Mucosa of gallbladder (tissue), 1 donor: ENCODE measurements at places on chromosomes 1 and 21. TPM values are rescaled to one million over a fixed set of nuclear protein-coding genes. Genes with fewer than 3 reads are reported as not detected.

GRCh38 chr1:200040481-200041138, 13.1 kb downstream of the NR5A2 start:
- DNase-seq: no peak

DNA sequence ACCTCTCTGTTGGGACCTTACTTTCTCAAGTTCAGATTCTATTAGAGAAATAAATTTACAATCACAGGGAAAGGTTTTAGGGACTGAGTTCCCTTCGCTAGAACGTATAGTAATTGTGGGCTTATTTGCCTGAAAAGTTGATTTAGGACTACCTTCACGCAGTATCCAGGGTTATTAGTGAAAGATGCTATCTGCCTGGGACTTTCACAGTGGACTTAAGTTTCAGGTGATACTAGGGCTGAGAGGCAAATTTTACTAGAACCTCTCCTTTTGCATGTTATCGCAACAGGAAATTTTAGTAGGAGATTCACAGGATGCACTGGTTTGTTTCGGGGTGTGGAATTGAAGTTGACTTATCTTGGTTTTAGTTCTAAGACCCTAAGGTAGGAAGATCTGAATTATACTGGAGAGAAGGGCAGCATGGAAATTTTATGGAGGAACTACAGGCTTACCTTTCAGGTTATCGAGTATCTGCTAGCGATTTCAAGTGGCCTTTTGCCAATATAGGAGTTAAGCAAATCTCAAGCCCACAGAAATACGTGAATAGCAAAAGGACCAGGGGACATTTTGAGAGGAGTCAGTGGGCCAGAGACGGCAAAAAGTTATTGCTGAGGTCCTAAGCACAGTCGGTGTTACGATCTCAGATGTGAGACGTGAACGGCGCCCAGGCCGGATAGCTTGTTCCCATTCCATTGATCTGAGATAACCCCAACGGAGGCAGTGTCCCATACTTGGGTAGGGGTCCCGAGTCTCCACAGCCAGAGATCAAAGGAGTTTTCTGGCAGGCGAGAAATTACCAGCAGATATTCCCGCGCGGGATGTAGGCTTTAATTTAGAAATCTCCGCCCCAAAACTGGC, 723 bp upstream of the GNAI3 start:
- no peak for DNase-seq

DNA sequence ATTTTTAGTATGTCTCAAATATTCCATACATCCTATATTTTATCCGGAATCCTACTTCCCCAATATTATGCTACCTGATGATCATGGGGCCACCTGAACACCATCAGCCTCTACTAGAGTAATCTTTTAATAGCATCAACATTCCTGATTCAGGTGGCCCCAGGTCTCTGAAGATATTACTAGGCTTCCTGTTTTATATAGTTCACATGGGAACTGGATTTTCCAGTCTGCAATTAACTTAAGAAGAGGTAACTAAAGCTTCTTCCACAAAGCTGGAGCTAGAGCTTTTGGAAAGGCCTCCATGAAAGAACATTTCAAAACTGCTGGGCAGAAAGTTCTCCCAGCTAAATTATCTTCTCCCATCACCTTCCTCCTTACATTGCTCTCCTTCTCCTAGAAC, 72.3 kb upstream of the ADAM30 start:
- no peak for DNase-seq

- DNase-seq: no peak
Measured at GRCh38 chr1:48030696-48031365, 33.6 kb upstream of the TRABD2B start.

DNA sequence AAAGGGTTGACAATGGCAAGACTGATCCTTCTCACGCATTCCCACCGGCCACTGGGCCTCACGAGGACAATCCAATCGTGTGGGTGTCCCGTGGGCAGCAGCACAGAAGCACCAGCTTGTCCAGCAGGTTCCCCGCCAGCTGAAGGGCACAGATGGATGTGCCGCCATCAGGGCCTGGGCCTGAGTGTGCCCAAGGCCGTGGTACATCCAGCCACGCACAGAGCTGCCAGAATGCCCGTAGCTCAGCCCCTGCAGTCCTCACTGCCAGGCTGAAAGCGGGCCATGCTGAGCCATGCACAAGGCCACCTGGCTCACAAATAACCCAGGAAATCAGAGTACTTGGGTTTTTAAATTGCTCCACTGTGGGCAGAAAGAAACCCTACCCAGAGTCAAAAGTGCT, 7.0 kb downstream of the NPHP4 start:
- DNase-seq: no peak

GRCh38 chr1:1620433-1621139, 5.3 kb downstream of the MIB2 start:
- no peak for DNase-seq

DNA sequence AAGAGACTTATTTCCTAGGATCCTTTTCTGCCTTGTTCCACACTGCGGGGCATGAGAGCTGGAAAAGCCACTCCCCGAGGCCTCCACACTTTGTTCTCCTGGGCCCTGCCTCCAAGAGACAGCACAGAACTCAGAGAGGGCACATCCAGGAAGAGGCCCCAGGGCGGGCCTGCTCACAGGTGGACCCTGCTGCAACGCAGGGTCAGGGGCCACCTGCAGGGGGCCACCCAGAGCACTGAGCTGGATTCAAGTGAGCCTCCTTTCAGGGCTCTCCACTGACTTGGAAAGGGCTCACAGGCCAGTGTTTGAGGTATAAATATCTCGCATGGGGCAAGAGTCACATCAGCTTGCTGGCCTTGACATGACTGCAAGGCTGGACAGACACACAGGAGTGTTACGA, 4.8 kb downstream of the RGS16 start:
- no peak for DNase-seq

DNA sequence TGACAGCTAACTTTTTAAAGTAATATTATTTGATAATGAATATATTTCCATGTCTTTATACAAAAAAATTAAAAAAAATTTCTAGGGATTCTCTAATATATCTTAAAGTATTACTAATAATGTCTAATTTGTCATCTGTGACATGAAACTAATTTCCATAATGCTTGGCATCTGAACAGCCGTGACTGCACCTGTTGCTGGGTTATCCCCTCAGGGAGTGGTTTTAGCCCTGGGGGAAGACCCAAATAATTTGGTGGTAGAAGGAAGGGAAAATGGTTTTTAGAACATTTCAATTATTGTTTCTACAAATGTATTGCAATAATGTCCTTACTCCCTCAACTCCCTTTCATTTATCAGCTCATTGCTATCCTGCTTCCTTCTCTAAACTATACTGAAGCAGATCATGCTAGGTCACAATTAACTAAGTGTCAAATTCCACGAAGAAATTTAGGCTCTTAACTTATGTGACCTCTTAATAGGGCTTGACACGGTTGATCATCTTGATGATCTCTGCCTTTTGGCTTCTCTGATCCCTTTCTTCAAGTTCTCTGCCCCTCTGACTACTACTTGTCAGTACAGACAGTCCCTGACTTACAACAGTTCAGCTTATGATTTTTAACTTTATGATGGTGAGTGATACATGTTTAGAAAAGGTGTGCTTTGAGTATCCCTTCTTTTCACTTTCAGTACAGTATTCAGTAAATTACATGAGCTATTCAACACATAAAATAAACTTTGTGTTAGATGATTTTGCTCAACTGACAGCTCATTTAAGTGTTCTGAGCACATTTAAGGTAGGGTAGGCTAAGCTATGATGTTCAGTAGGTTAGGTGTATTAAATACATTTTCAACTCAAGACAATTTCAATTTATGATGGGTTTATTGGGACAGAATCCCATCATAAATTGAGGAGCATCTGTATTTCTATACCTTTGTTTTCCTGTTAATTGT, 26.4 kb upstream of the DPH5 start:
- no peak for DNase-seq

- no peak for DNase-seq
Measured at GRCh38 chr1:104238991-104239390, 489.3 kb downstream of the AMY1C start.

DNA sequence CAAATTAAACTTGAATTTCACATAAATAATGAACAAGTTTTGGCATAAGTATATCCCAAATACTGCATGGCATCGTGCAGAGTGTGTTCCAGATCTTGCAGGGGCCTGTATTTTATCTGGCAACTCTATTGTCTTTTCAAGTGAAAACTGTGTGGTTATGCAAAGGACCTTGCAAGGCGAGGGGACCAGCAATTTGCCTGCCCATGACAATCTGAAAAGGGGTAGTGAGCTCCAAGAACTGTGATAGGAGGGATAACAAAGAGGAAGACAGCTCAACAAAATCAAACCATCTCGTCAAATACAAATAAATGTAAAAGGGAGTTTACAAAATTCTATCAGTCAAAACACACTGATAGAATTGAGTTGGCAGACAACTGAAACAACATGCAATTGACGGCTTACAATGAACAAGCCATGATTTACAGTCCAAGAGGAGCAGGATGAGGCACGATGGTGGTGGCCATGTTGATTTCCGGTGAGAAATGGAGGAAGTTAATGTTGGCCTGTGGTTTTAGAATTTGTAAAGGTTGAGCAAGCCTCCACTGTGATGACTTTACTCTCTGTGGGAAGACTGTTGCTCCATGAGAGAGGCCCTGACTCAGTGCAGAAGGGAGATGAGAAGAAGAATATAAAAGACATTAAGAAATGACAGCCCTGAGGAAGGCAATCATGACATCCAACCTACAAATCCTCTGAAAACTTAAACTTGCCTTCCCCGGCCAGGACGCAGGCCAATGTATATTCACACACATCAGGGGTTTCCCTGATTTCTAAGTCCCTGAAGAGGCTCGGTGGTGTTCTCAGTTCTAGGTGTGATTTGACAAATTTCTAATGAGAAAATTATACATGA, 132.2 kb downstream of the ADSS2 start:
- DNase-seq: no peak

GRCh38 chr1:234507089-234507488, 28.1 kb upstream of the TARBP1 start:
- DNase-seq: no peak

DNA sequence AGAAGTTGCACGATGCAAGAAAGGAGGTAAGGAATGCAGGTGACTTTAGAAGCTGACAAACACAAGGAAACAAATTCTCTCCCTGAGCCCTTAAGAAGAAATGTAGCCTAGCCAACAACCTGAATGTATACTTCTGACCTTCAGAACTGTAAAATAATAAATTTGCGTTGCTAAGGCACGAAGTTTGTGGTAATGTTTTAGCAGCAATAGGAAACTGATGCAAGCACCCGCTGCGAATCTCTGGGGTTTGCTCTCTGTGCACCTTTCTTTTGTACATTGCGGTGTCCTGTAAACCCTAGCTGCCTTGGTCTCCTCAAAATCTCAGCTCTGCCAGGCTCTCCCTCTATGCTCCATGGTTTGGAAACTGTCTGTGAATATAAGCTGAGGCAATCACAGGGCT, 15.1 kb downstream of the CD53 start:
- no peak for DNase-seq

DNA sequence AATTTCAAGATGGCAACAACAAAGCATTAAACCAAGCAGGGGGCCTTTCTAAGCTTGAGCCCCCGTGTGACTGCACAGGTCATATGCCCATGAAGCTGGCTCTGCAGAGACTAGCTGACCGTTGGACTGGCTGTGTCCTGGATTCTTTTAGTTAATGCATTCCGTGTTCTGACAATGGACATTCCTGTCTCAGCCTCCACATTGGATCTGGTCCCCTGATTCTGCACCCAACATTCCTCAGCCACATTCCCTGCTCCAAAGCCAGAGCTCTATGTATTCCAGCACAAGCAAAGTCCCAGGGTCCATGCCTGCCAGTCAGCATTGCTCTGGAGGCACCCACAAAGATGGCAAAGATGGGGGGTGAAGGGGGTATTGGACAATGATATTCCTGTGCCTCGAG, 5.1 kb upstream of the NAV1 start:
- DNase-seq: no peak

DNA sequence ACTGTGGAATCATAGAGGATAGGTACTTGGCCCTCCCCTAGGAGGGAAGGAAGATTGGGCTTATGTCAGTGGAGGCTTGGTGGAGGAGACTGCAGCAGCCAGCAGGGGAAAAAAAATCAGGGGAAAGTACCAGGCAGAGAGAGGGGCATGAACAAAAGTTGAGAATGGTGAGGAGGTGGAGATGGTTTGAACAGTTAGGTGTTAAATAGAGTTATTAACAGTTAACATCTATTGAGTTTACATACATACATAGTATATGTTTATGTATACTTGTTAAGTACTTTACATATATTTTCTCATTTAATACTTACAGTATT, 136.5 kb upstream of the HNRNPU start:
- no peak for DNase-seq

DNA sequence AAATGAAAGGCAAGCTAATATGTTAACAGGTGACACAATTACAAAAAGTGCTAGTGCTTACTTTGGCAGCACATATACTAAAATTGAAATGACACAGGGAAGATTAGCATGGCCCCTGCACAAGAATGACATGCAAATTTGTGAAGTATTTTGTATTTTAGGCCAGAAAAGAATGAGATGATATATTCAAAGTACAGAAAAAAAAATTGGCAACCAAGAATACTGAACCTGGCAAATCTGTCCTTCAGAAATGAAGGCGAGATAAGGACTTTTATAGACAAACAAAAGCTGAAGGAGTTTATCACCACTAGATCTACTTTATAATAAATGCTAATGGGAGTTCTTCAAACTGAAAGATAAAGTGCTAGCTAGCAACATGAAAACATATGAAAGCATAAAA, 350.0 kb upstream of the POU3F1 start:
- no peak for DNase-seq

DNA sequence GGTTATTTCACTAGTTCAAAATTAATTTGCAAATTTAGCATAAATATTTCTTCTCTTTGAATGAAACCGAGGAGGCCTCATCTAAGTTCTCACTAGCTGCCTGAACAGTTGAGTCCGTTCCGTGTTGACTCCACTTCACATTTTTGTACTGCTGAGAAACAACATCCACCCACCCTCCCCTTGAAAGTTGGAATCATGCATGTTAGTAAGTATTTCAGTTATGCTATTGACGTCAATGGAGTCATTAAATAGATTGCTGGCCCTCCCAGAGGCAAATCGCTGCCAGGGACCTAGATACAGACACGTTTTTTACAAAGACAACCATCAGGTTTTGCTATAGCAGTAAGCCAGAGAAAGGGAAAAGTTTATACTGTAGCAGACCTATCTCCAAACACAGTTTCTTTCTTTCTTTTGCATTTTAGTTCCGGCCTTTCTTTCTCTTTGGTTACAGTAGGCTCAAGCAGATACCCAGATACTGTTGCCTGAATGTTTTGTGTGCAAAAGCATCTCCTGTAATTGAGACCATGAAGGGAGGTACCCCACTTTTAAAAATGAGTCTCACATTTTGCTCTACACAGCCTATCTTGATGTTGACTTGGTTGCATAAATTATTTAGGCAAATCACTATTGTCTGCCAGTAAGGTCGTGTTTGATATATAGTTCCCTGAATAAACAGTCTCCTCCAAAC, 262.6 kb upstream of the SGIP1 start:
- peak; percentile 83 for DNase-seq

GRCh38 chr1:161502641-161503393, 2.4 kb upstream of the FCGR2A start:
- no peak for DNase-seq

Gene ITLN2
- total RNA-seq: not detected

Gene MAP3K7CL
- 5.8 TPM for total RNA-seq

Gene AMY2A
- total RNA-seq: 0.98 TPM

Gene KAZN
- total RNA-seq: 10.2 TPM

Gene PER3
- total RNA-seq: 31.5 TPM

Gene LINGO4
- 0.09 TPM for total RNA-seq

Gene LCE1B
- total RNA-seq: not detected

Gene FOXO6
- 10.0 TPM for total RNA-seq

Gene GNG4
- total RNA-seq: 0.12 TPM

Gene LCE1D
- total RNA-seq: not detected
